Activated B cell treated with CpG ODN at 0.5 μM for 24 hours (primary cell): ENCODE measurements at places on chromosomes 3 and 15. TPM values are rescaled to one million over a fixed set of nuclear protein-coding genes. Genes with fewer than 3 reads are reported as not detected.

C3orf49 gene
- not detected in 2 replicates for total RNA-seq

HCLS1 gene
- 434 and 440 TPM in 2 replicates for total RNA-seq

GOLGA8N gene
- 4.3 and 5.6 TPM in 2 replicates for total RNA-seq

SCN5A gene
- total RNA-seq: 0.02 TPM in 1 of 2 replicates, not detected in the other

NTRK3 gene
- total RNA-seq: not detected in 2 replicates

CDCP1 gene
- total RNA-seq: not detected in 2 replicates

DNA sequence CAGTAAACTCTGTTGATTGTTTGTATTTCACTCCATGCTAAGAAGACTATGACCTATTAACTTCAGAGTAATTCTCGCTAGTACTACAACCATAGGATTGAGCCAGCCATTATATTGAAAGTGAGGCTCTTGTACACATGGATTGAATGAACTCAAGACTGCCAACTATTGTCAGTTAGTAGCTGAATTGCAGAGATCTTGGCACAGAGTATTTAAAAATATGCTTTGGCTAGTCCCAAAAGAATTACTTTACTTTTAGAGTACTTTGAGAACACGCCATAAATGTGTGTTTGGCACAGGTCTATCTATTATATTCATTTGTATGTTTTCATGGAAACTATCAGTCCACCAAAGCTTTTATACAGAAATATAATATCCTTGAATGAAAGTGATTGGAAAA lies 226.7 kb upstream of the DCBLD2 start:
- DNase-seq: no peak

GRCh38 chr3:126126811-126127431 lies 43.0 kb upstream of the SLC41A3 start:
- no peak for DNase-seq

DNA sequence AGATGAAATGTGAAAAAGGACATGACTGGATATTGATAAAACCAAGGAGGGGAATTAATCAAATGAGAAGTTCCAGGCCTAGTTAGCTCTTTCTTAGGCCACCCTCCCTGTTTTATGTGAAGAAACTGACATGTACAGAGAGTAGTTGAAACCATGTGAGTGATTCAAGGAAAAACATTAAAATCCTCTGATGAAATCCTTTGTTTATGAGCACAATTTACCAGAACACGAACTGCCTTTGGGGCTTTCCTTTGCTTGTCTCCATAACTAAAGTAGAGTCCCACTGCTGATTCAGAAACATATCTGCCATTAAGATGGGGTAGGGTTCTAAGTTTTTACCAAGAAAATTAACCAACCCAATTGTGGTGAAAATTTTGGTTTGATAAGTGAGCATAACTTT lies 558.3 kb downstream of the NR2F2 start:
- DNase-seq: no peak

DNA sequence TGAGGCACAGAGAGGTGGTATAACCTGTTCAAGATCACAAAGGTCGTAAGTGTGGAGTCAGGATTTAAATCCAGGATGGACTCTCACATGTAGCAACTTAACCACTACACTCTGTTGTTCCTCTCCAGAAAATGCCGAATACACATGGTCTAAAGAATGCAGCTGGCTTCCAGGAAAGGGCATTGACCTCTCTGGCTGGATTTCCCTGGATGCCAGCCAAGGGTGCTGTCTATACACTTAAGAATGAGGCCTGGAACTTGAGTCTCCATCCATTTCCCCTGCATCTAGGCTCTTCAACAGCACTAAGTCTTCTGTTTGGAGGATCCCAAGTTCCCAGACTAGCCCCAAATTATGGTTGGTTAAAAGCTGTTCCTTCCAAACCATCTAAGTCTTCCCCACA lies 60.5 kb downstream of the CERS3 start:
- DNase-seq: no peak

- DNase-seq: no peak
These were observed 139.1 kb downstream of the CBLB start for GRCh38 chr3:105729667-105730066.

DNA sequence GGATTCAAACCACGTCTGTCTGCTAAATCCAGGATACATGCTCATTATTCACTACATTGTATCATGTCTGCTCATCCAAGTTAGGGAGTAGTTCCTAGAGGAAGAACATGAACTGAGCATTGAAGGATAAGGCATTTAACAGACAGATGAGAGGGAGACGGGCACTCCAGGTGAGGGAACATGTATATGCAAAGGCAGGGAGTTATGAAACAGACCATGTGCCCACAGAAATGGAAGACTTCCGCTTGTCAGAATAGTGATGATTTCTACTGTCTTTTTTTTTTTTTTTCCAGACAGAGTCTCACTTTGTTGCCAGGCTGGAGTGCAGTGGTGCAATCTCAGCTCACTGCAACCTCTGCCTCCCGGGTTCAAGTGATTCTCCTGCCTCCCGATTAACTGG lies 5.0 kb upstream of the NDUFAF1 start:
- DNase-seq: no peak

DNA sequence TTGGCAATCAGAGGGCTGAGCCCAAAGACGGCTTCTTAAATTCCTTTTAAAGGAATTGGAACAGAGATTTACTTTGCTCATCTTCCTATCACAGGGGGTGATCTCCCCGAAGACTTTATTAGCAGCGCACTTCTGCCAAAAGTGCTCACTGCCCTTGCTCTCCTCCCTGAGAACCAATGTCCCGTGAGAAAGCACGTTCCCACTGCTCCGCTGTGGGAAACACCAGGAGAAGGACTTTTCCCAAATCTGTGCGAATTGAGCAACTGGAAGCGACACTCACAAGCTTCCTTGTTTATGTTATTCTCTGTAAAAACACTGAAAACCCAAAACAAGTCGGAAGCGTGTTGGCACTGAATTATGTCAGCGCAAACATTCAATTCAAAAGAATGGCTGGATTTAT lies 670.8 kb upstream of the NR2F2 start:
- DNase-seq: no peak

- no peak for DNase-seq
These were observed 1.2 kb downstream of the ERC2 start for GRCh38 chr3:56467108-56467507.

DNA sequence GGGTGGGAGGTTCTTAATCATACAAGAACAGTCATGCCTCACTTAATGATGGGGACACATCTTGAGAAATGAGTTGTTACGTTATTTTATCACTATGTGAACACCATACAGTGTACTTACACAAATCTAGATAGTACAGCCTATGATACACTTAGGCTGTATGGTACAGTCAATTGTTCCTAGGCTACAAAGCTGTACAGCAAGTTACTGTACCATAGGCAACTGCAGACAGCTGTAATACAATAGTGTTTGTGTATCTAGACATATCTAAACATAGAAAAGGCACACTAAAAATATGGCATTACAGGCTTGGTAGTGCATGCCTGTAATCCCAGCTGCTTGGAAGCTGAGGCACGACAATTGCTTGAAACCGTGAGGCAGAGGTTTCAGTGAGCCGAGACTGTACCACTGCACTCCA lies 55.7 kb upstream of the PLXND1 start:
- no peak for DNase-seq

- DNase-seq: no peak
These were observed 124.0 kb upstream of the ROPN1 start for GRCh38 chr3:124115956-124116355.

GRCh38 chr15:48096355-48096786 lies 24.4 kb upstream of the SLC24A5 start:
- DNase-seq: no peak

- DNase-seq: no peak
These were observed 490.2 kb downstream of the IGSF11 start for GRCh38 chr3:118544458-118544857.

GRCh38 chr15:27850050-27850449 lies 249.1 kb downstream of the OCA2 start:
- DNase-seq: no peak

DNA sequence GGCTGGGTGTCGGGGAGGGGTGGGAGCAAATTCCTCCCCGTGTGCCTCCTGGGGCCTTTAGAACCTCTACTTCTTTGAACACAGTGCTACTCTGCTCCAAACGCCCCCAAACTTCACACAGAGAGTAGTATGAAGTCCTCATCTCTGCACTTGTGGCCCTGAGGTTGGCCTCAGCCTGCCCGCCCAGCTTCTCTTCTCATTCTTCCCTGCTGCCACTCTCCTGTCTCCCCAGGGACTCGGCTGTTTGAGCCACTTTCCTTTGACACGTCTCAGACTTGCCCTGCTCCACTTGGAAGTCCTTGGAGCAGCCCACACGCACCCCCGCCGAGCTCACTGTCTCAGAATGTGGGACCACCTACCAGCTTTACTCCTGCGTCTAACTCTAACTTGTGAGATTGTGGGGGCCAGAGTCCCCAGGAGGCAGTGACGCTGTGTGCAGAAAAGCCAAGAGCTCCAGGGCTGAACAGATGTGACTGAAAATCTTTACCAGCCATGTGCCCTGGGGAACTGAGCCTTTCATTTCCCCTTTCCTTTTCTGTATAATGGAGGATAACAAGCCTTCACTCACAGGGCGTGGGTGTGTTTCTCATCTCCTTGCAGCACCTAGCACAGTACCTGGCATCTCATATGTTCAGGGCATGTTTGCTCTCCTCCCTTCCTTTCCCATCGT lies 233.6 kb upstream of the CTDSPL start:
- DNase-seq: no peak

- DNase-seq: no peak
These were observed 71.5 kb downstream of the PDCD6IP start for GRCh38 chr3:33869977-33870376.

- DNase-seq: no peak
These were observed 35.2 kb downstream of the PYGO1 start for GRCh38 chr15:55552926-55553325.

DNA sequence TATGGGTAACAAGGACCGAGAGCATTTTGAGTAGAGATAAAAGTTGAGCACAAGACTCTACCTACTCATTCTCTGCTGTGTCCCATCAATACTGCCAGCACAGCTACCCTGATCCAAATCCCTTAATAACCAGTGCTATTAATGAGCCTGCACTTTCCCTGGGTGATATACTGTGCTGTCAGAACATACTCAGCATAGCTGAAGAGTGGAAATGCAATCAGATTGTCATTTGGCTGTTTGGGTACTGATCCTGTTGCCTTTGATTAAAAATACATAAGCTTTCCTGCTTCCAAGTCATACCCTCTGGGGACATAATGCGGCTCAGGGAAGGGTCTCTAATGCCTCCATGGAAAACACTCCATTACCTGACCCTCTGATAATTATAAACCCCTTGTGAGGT lies 917.5 kb downstream of the SQOR start:
- no peak for DNase-seq

DNA sequence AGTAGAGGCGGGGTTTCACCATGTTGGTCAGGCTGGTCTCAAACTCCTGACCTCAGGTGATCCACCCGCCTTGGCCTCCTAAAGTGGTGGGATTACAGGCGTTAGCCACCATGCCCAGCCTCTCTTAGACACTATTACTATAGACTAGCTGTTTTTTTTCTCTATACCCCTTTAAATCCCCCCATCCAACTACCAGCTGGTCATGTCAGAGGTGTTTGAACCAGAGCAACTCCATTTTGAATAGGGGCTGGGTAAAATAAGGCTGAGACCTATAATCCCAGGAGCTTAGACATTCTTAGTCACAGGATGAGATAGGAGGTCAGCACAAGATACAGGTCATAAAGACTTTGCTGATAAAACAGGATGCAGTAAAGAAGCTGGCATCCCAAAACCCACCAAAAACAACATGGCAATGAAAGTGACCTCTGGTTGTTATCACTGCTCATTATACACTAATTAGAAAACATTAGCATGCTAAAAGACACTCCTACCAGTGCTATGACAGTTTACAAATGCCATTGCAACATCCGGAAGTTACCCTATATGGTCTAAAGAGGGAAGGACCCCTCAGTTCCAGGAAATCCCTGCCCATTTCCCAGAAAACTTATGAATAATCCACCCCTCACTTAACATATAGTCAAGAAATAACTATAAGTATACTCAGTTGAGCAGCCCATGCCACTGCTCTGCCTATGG lies 57.8 kb upstream of the GPD1L start:
- no peak for DNase-seq

GRCh38 chr3:108503722-108504121 lies 6.7 kb downstream of the MYH15 start:
- DNase-seq: no peak

GRCh38 chr15:36365963-36366362 lies 213.5 kb upstream of the CDIN1 start:
- DNase-seq: no peak

DNA sequence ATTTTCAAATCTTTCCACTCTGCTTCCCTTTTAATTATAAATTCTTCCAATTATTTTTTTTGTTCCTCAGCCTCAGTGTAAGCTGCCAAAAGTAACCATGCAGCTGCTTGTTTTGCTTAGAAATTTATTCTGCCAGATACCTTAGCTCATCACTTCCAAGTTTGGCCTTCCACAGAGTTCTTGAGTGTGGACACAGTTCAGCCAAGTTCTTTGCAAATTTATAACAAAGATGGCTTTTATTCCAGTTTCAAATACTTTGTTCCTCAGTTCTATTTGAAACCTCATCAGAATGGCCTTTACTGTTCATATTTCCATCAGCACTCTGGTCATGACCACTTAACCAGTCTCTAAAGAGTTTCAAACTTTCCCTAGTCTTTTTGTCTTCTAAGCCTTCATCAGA lies 10.3 kb downstream of the RTP1 start:
- DNase-seq: no peak

DNA sequence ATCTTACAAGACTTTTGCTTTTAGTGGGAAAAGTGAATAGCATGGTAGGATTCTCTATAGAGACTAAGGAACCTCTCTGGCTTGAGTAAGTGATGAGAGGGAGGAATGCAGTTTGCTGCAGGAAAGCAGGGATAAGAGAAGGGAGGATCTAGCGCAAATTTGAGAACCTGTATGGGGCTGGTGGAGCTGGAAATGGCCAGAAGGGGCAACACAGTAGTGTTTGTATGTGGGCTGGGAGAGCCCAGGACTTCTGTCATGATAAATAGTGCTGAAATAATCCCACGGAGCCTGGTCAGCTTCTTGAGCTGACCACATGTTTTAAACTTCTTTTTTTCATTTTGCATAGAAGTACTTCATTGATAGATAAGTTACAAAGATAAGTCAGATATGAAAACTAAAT lies 11.2 kb upstream of the SHC4 start:
- no peak for DNase-seq

DNA sequence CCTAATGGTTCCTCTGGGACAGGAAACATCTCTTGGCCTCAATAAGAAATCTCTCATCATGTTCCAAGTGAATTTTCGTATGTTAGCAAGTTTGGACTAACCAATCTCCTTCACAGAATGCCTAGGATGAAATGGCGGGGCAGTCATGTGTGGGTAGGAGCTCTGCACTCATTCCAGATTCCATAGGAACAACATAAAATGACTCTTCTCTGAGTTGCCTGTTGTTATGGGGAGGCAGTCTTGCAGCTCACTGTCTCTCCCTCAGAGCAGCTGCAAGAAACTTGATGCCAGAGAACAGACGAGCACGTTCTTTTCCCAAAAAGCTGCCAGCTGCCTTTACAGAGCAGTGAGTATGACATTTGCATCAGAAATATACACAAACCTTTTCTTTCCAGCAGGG lies 34.1 kb downstream of the SPATA12 start:
- no peak for DNase-seq
